ENCODE measurements at places on chromosomes 3 and 15.

- no peak for DNase-seq
Observed at GRCh38 chr15:47383801-47384200, 333.5 kb upstream of the SEMA6D start.

GRCh38 chr3:141710888-141711616 lies 27.0 kb upstream of the RNF7 start:
- DNase-seq, result no peak

GRCh38 chr3:84275532-84275931 lies 683.3 kb upstream of the CADM2 start:
- DNase-seq, result no peak

- DNase-seq, result no peak
Observed at GRCh38 chr3:182027366-182027765, 315.6 kb downstream of the SOX2 start.

DNA sequence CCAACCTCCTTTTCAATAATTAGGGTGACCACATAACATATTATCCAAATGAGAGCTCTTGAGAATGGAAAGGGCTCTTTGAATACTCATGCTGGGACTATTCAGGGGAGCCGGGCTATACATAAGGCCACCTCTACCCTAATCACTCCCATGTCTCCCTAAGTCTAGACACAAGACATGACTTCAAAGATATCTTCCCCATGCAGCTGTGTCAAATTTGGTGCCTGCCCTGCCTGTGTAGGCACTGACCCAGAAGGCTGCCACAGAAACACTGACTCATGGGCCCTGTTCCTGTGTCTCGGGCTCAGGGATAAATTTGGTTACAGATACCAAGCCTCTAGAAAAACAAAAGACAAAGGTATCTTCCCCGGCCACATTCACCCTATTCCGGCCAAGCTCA lies 70.3 kb downstream of the MYLK start:
- DNase-seq, result no peak

DNA sequence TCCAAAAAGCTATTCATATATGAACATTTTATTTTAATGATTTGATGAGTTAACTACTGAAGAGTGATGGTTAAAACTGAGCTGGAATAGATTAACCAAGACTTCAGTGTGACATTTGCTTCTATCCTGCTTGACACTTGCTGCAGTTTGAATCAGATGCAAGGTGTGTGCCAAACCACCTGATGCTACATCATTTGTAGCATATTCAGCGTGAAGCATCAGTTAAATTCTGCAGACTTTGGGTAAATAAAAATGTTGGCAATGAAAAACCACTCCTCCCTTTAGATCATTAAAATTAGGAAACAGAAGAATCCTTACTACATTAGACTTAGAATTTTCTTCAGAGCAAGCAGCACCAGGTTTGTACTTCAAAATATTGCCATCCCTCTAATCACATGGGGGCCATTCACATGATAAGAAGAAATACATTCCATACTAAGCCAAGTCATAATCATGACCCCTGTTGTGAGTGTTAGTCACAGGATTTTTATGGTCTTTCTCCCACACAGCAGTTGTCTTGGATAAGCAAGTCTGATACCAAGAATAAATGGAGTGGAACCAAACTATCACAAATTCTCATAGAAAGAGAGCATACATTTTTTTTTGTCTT lies 160.7 kb upstream of the TNIK start:
- no peak for DNase-seq

- DNase-seq, result no peak
Observed at GRCh38 chr3:99659951-99660350, 21.6 kb downstream of the COL8A1 start.

DNA sequence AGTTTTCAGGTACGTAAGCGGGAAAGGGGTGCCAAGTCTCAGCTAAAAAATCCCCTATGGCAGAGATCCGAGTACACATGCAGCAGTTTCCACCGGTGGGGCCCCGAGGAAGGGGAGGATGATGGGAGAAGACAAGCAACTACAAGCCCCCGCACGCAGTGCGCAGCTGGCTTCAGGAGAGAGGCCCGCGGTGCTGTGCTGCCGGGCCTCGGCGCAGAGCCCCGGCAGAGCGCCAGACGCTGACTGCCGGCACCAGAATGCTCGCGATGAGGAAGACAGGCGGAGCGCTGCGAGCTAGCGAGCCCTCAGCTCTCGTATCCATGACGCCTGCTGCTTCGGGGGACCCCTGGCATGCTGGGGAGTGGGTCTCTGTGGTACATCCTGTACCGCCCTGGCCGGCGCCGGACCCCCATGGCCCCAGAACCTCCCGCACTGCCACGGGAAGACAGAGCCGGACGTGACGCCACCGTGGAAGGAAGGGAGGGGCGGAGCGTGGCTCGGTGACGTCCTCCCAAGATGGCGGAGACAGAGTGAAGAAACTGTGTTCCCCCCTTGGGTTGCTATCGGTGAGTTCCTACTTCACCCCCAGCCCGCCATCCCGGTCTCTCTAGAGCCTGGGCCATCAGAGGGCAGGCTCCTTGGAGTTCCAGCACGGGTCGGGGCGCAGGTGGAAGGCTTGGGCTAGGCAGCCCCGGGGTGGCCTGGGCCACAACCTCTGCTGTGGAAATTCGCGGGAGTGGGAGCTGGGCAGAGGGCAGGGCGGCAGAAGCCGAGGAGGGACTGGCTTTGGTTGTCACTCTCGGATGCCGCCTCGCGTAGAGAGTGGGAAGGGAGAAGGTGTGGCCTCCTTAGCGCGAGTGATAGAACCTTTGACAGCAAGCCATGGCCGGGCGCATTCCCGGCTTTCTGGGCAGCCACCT lies at the start of gene MYNN:
TSS of gene MYNN (plus strand) at position 500 of the 920 bp plus-strand sequence. CDS start 900 bp downstream, outside the sequence.
- DNase-seq, result peak; percentile 86

DNA sequence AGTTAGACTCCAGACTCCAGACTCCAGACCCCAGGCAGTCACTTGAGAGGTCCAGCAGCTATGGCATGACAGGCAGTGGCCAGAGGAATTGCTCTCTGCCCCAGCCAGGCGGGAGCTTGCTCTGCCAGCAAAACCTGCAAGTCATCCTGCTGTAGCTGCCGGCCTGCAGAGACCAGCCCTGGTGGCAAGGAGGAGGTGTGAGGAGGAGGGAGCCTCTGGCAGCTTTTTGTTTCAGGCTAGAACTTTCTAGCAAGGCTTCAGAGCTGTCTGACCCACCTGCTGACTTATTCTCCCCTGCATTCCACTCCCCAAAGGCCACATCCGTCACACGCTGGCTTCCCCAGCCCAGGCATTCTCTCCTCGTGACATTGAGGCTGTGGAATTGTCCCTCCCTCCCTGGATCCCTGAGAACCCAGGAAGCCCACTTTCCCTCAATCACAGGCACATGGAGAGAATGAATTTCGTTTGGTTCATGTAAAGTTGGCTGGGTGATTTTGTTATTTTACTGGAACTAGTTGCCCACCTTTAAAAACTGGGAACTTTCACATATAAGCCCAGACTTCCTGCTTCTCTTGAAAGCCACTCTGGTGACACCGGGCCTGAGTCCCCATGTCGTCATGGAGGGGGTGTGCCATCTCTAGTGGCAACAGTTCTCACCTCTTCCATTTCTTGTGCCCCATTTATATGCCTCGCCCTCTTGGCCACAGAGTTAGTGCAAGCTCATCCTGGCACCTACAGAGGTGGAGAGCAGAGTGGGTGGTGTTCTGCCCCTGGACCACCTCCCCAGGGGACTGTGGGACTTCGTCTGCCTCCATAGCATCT lies 82.7 kb downstream of the ABHD5 start:
- DNase-seq, result no peak

GRCh38 chr3:71492566-71492965 lies 91.0 kb downstream of the FOXP1 start:
- no peak for DNase-seq

- DNase-seq, result peak; percentile 91
Observed at GRCh38 chr15:51750792-51751696, at the start of gene TMOD2. TMOD2 (plus strand) TSS chr15:51751597; CDS start chr15:51766442, 14,845 bp downstream.

DNA sequence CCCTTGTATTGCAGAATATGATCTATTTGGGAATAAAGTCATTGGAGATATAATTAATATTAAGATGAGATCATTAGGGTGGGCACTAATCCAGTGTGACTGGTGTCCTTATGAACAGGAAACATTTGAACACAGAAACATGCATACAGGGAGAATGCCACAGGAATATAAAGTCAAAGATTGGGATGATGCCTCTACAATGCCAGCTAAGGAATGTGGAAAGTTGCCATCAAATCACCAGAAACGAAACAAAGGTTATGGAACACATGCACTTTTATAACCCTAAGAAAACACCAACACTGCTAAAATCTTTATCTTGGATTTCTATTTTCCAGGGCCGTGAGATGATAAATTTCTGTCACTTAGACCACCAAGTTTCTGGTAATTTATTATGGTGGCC lies 442.4 kb upstream of the BCHE start:
- no peak for DNase-seq

DNA sequence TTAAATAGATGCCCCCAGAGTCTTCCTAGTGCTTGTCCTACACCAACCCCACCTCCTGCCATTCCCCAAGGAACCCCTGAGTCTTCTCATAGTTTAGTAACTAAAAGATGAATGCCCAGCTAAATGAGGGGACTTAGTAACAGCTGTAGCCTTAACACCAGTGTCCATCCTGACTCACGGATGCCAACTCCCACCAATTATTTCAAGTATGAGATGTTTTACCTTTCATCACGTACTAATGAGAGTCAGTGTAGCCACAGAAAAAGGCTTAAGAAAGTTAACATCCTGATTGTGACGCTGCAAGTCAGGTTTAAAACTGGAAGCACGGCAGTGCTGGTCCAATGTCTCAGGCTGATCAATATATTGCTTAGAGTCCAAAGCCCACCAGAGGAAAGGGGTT lies 109.9 kb downstream of the FMN1 start:
- no peak for DNase-seq

DNA sequence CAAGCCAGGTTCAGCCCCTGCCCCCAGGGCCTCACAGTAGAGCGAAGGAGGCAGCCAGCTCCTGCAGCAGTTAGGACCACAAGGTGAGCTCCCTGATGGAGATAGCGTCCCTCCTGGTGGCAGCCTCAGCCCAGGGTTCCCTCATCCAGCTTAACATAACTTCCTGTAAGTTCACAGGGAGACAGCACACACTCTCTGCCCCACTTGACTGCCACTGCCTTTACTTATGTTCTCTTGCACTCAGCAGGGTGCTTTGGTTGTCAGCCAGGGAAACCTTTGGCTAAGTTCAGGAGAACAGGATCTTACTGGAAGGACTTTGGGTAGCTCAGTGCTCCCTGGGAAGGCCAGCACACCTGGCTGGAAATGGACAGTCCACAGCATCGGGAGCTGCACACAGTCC lies 10.9 kb downstream of the KBTBD13 start:
- DNase-seq, result peak; percentile 15

DNA sequence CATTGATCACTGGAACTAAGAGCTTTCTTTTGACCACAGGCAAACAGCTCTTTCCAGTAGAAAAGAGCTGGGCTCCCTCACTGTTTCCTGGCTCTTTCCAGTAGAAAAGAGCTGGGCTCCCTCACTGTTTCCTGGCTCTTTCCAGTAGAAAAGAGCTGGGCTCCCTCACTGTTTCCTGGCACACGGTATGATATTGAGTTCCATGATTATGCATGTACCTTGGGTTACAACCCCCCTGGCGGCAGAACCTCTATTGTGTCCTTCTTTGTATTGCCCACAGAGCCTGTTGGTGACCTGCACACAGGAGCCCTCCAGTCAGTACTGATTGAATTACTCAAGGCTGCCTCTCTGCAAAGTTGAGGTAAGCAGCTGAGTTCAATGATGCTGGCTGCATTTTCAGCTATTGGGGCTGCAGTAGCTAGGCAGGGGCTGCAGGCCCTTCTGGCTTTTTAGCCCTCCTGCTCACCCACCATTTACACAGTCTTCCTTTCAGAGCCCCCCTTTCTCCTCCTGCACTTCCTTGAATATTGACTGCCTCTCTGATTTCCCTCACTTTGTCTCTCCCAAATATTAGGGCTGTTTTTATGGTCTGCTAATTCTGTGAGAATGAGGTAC lies 10.2 kb downstream of the ACKR2 start:
- peak; percentile 61 for DNase-seq

GRCh38 chr15:39461536-39462130 lies 119.2 kb upstream of the THBS1 start:
- DNase-seq, result no peak

DNA sequence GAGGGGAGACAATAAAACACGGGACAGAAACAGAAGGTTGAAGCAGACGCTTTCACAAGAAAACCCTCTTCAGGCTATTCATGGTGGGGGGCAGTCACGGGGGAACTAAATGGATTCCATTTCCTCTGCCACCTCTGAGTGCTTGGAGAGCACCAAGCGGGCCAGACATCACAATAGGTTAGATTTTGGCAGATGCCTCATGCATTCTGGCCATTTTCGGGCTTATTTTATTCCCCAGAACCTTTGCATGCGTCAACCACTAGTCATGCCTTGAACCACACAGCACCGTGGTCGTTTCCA lies 82.2 kb downstream of the RORA start:
- no peak for DNase-seq

DNA sequence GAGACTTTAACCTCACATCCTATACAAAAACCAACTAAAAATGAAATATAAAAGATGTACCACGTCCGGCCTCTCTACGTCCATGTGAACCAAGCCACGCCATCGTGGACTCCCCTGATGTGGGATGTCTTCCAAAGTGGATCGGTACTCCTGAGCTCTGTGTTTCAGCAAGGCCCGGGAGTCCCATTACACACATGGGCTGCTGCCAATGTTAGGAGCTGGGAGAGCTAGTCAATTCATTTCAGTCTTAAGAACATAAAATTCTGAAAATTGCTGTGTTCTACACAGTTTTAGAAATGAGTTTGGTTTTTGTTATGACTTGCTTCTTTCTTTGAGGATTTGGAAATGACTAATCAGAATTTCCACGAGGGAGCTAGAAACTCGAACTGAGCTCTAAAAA lies 131.0 kb downstream of the GABRG3 start:
- no peak for DNase-seq

GRCh38 chr3:140368223-140368811 lies 309.5 kb upstream of the TRIM42 start:
- no peak for DNase-seq

- no peak for DNase-seq
Observed at GRCh38 chr3:159616234-159616825, 372.3 kb upstream of the IL12A start.

DNA sequence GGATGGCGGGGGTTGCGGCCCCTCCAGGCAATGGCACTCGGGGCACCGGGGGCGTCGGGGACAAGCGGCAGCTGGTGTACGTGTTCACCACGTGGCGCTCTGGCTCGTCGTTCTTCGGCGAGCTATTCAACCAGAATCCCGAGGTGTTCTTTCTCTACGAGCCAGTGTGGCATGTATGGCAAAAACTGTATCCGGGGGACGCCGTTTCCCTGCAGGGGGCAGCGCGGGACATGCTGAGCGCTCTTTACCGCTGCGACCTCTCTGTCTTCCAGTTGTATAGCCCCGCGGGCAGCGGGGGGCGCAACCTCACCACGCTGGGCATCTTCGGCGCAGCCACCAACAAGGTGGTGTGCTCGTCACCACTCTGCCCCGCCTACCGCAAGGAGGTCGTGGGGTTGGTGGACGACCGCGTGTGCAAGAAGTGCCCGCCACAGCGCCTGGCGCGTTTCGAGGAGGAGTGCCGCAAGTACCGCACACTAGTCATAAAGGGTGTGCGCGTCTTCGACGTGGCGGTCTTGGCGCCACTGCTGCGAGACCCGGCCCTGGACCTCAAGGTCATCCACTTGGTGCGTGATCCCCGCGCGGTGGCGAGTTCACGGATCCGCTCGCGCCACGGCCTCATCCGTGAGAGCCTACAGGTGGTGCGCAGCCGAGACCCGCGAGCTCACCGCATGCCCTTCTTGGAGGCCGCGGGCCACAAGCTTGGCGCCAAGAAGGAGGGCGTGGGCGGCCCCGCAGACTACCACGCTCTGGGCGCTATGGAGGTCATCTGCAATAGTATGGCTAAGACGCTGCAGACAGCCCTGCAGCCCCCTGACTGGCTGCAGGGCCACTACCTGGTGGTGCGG lies 1.9 kb downstream of the CHST2 start:
- peak; percentile 10 for DNase-seq

- DNase-seq, result no peak
Observed at GRCh38 chr3:25493786-25494185, 65.7 kb downstream of the RARB start.
